ENCODE measurements at places on chromosomes 3 and 15.
A peak's percentile ranks its signal among the peaks of the same experiment; 100 is the strongest.

DNA sequence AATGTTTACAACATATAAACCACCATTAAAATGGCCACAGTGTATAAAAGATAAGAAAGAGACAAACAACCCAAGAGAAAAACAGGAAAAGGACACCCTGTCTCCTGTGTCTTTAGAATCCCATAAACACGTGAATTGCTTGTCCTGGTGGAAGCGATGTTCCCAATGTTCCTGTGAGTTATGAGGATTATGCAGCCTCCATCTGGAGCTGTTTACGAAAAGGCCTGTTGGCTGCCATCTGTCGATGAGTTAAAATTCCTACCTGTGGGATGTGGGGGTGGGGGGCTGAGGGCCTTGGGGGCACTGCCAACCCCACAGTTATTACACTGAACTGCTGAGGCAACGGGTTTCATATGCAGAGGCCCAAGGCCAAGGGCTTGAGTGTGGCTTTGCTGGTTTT is 13.6 kb downstream of the NISCH start:
- DNase-seq, result no peak

DNA sequence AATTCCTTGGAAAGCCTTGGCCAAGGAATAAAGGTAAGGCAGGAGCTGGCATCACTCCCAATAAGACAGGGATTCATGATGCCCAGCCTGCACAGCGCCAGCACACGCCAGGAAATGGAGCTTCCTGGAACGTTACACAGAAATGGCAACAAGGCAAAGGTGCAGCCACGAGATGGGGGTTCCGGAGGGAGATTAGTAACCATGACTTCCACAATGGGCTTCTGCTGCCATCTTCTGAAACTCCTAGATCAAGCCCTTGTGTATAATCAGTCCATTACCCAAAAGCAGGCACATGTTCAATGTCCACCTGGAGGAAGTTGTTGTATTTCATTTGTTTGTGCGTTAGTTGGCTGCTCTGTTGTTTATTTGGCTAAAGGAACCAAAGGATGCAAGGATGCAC is 131.2 kb upstream of the TRIM42 start:
- DNase-seq, result no peak

GRCh38 chr3:59235634-59236012 is 185.8 kb upstream of the CFAP20DC start:
- no peak for DNase-seq

GRCh38 chr3:132596326-132596725 is 744 bp upstream of the ACKR4 start:
- DNase-seq, result no peak

- DNase-seq, result no peak
Measured at GRCh38 chr3:11465744-11466616, 177.7 kb downstream of the VGLL4 start.

DNA sequence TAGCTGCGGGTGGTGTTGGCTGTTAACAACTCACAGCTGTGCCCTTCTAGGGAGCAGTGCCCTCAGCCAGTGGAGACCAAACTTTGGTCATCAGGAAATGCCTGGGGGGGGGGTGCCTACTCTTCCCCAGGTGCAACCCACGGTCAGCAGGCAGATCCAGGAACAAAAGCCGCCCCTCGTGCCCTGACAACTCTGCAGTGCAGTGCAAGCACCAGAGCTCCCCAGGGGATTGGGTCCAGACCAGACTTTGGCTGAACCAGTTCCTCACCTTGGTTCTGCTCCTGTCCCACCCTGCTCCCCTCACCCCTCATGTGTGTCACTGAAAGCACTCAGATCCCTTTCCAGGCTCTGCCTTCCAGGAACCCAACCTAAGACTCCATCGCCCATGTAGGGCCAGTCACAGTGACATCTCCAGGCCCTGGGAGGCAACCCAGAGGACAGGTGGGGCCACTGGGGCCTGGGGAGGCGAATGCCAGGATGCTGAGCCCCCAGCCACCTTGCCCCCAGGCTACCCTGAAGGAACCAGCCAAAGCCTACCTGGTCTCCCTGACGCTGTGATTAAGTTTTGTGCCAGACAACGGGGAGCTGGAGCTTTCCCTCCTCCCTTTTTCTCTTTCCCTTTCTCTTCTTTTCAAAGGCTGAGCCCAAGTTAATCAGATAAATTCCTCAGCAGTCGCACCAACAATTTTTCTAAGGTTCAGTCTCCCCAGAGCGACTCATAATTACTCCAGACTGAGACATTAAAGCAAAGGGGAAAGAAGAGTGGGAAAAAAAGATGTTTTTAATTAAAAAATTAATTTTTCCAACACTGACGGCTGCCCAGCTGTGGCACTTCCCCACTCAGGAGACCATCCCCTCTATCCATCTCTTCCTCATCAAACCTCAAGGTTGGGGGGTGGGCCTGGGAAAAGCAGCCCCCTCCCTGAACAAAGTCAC is 207.5 kb upstream of the LINGO1 start:
- no peak for DNase-seq

DNA sequence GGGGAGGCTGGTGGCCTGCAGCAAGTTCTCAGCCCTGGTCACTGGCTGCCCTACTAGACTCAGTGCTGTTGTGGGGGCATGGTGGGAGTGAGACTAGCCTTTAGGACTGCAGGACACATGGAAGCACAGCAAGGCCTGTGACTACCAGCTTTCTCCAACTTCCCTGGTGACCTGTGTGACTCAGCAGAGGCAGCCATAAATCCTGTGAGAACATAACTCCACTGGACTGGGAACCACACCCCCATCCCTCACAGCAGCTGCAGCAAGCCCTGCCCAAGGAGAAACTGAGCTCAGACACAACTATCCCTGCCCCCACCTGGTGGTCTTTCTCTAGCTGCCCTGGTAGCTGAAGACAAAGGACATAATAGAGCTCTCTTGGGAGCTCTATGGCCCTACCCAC is 111.3 kb downstream of the DCLK3 start:
- no peak for DNase-seq

DNA sequence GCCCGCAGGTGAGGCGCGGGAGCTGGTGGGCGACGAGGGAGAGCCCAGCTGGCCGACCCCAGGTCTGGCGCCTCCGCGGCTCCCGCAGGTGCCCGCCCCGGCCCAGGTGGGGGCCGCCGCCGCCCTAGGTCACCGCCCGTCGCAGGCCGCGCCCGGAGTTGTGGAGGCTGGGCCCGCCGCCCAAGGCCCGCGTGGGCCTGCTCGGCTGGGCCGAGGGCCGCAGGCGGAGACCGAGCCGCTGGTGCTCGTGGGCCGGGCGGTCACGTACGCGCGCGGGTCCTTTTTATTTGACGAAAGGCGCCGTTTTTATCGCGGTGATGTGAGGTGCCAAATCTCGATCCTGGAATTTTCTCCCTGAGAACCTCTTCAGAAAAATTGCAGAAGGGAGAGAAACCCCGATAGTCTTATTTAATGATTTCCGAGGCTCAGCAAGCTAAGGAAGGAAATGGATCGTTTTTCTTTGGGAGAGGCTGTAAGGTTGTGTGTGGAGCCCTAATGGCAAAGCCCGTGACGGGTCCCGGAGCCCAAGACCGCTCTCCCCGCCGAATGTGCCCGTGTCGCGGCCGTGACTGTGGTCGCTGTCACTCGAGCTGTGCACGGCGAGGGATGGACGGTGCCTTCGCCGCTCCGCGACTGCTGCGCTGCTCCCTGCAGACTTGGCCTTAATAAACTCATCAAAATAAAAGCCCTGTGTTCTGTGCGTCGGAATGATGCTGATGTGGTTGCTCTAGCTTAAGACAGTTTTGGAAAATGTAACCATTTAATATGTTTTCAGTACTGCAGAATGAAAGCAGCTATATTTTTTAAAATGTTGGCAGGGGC is 612 bp downstream of the APPL1 start:
- DNase-seq, result peak; percentile 73

DNA sequence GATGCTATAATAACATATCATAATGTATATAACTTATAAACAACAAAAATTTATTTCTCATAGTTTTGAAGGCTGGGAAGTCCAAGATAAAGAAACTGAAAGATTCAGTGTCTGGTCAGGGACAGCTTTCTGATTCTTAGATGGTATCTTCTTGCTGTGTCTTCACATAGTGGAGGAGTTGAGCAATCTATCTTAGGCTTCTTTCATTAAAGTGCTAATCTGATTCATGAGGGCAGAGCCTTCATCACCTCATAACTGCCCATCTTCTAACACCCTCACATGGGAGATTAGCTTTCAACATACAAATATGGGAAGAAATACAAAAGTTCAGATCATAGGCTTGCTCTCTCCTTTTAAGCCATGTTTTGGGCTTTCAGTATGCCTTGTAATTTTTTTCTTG is 774.8 kb upstream of the EPHA6 start:
- no peak for DNase-seq

DNA sequence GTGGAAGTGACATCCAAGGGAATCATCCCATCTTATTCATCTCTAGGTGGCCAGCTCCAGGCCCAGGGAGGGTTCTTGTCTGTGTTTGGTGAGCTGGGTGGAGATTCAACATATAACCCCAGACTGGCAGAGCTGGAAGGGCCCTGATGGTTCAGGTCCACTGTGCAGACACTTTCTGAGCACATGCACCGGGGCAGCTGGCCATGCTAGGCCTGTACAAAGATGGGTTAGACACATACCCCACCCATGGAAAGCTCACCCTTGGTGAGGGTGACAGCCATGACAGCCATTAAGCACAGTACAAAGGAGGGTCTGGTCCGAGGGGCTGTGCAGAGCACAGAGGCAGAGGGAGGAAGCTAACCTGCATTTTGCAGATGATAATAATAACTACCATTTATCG is 100.4 kb downstream of the CORO2B start:
- no peak for DNase-seq

DNA sequence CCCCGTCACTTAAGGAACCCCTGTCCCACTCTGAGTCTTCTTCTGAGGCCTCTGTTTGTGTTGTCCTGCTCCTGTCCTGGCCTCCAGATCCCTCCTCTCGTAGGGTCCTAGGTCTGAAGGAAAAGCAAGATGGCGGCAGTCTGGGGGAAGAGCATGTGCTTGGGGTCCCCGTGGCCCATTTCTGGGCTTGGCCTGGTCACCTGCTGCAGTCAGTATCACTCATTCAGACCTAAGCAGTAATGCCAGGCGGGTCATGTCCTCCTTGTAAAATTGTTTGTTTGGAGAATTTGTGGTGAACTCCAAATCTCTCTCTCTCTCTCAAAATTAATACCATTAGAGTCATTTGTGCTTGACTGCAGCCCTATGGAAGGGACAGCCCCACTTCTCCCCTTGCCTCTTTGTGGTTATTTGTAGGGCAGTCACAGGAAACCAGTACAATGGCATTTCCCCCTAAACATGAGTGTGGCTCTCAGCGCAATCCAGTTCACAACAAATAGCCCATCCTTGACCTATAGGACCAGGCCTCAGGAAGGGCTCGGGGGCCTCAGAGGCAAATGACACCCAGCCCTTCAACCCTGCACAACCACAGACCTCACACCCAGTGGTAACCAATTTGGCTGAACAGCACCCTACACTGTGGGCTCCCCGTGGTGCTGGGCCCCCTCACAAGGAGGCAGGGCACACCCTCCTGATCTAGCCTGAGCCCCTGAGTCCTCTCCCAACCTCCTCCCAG is 173.5 kb downstream of the OR4M2 start:
- no peak for DNase-seq

- no peak for DNase-seq
Measured at GRCh38 chr3:67781218-67781617, 126.8 kb upstream of the SUCLG2 start.

GRCh38 chr3:45992821-45993221 is 2.8 kb downstream of the FYCO1 start:
- DNase-seq, result no peak

DNA sequence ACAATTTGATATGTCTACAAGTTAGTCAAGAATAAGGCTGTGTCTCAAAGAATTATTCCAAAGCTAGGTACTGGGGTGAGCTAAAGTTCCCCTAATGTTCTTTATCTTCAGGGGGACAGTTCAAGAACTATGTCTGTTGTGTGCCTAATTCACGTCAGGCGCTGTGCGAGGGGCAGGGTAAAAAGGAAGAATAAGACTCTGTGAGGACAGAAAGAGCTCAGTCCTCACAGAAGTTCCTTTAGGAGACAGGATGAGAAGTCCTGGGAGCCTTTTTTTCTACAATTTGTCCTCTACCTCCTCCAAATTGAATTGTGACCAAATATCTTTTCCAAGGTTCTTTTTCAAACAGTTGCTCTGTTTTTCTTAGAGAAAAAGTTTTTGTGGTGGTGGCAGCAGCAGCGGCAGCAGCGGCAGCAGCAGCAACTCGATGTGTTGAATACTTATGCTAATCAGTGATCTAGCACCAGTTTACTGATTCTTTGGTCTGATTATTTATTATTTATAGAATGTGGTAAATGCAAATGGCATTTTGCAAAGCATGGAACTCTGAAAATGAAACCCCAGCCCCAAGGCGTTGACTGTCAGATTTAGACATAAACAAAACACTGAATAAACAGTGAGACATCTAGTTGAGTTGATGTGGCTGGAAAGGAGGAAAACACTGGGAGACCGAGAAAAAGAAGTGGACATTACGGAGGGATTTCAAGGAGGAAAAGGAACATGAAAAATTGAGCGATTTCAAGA is 88.6 kb downstream of the GTPBP8 start:
- DNase-seq, result no peak

- no peak for DNase-seq
Measured at GRCh38 chr15:78168608-78169007, 19.4 kb downstream of the IDH3A start.

- no peak for DNase-seq
Measured at GRCh38 chr3:52959773-52960172, 62.4 kb upstream of the STIMATE start.
